GM18507 (cell line): ENCODE measurements at places on chromosomes 4 and X.

DNA sequence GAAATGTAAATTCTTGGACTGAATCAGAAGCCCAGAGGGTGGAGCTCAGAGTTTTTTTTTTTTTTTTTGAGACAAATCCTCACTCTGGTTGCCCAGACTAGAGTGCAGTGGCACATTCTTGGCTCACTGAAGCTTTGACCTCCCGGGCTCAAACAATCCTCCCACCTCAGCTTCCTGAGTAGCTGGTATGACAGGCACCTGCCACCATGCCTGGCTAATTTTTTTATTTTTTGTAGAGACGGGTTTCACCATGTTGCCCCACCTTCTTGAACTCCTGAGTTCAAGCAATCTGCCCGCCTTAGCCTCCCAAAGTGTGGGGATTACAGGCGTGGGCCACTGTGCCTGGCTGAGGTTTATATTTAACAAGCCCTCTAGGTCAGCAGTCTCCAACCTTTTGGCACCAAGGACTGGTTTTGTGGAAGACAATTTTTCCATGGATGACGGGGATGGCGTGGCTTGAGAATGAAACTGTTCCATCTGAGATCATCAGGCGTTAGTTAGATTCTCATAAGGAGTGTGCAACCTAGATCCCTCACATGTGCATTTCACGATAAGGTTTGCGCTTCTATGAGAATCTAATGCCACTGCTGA is 76.7 kb downstream of the FHIP1A start:
- no peak for DNase-seq

GRCh38 chr4:164081801-164082200 is 587.3 kb downstream of the TMA16 start:
- DNase-seq, result no peak

- no peak for DNase-seq
Measured at GRCh38 chrX:107750861-107751445, 24.6 kb downstream of the TSC22D3 start.

GRCh38 chrX:129123795-129124194 is 399.5 kb downstream of the SMARCA1 start:
- DNase-seq, result no peak

DNA sequence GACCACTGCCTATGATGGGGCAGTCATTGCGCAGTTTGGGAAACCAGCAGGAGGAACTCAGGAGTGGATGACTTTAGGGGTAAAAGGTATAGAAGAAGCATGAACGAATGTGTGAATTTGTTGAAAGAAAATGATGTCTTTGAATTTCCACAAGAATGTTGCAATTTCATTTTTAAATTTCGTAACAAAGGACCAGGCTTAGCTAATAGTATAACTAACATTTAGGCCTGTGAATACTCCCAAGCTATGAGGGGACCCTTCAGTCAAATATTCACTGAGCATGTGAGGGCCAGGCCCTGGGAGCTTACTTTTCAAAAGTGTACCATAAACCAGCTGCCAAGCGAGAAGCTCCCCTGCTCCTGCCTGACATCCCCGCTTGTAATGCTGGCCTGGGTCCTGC is 5.3 kb downstream of the MPC1L start:
- no peak for DNase-seq

DNA sequence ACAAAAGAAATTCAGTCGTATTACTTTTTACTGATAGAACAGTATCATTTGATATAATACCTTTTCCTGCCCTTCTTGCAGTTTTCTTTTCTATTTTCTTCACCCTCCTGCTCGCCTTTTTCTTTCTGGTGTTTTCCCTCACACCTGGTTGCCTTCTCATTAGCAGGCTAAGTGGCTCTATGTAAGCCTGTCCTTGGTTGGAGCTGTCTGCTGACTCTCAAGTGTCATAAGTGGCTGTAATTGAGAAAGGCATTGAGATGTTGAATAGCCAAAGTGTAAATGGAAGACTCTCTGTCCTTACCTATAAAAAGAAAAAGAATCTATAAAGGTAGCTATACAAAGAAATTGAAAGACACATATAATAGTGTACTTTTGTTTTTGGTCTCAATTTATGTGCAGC is 180.7 kb downstream of the ADGRL3 start:
- no peak for DNase-seq

DNA sequence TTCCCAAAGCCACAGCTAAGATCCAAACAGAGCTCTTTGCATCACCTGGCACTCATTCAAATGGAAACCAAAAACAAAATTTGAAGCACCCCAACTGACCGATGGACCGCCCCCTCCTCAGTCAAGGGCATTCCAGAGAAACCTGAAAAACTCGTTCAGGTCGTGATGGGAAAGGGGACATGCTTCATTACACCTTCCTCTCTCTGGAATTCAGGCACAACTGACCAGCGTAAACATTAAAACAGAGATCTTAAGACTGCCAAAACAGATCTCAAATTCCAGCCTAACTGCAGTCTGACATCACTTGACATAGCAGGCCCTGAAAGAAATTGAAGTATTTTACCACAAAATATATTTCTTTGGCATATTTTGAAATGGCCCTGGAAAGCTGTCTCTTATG is 28.5 kb downstream of the PTTG2 start:
- DNase-seq, result no peak

DNA sequence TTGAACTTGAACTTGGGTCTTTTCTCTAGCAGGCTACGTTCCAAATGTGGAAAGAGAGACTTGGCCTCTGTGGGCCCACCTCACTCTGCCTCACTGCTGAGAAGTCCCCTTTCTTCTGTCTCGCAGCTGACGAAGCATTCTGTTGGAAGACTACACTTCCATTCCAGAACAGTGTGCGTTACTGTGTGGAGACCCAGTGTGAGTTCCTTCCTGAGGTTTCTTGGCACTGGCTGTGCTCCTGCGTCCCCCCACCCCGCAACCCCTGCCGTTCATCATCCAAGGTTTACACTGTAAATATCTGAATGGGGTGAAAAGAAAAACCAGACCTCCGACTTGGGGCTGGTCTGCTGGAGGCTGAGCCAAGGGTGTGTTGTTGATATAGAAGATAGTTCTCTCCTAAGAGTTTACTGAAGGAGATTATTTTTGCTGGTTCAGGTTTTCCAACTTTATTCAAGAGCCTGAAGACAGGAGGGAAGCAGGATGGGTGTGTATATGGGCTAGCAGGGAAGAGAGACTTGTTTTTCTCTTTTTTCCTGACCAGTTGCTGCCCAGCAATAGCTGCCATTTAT is 34.7 kb downstream of the NHSL2 start:
- DNase-seq, result no peak

DNA sequence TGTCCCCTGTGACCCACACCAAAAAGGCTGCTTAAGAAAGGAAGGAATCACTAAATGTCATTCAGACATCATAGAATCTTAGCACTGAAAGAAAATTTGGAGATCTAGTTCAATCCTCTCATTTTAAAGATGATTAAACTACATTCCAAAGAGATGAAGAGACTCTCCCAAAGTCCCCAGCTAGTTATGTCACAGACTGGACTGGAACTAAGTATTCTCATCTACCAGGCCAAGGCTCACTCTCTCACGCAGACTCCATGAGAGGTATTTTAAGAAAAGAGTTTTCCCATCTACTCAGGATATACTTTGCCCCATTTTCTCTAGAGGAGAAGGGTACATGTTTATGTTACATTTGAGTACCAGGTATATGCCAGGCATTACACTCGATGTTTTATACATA is 6.9 kb downstream of the FABP2 start:
- no peak for DNase-seq
